Activated naive CD4-positive, alpha-beta T cell (primary cell): ENCODE measurements at places on chromosomes 6 and 20.

- DNase-seq, result no peak
Measured at GRCh38 chr6:91304521-91304920, 717.6 kb upstream of the MAP3K7 start.

GRCh38 chr6:11425876-11426275 is 111.7 kb upstream of the TMEM170B start:
- DNase-seq, result no peak

GRCh38 chr6:80314531-80314930 is 208.1 kb downstream of the BCKDHB start:
- no peak for DNase-seq

DNA sequence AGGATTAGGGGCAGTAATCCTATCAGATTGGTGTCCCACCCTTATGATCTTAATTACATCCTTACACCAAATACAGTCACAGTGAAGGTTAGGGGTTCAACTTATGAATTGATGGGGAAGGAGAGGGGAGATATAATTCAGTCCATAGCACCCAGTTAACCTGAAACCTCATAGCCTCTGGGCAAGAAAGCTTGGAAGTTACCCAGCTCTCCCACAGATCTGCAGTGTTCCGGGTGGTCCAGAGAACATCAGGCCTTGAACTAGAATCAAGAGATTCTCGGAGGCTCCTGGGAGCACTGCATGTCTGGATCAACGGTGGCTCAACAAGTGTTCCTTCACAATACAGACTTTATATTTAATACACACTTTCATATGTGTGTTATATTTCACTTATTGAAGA is 392.6 kb upstream of the MARCKS start:
- no peak for DNase-seq

DNA sequence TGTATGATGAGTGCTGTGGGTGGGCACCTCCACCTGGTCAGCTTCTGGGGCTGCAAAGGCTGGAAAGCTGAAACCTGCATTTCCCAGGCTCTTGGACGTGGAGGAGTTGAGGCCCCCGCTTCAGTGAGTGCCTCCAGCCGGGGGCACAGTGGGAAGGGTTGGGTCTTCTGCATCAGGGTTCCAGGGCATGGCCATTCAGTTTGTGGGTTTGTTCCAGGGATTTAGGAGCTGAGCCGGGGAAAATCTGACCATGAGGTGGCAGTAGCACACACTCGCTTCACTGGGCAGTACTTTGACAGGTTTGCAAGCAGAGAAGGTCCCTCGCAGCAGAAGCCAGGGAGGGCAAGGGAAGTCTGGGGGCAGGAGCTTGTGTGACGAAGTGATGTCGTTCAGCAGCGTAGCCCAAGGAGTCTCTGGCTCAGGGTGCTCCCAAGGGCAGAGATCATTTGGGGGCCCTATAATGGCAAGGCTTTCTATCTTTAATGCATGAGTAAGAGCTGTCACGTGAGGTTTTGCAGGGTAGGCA is 69.5 kb upstream of the SULF2 start:
- no peak for DNase-seq
